ENCODE measurements at places on chromosomes 4 and X. TPM values are rescaled to one million over a fixed set of nuclear protein-coding genes. Genes with fewer than 3 reads are reported as not detected.
A peak's percentile ranks its signal among the peaks of the same experiment; 100 is the strongest.

GRCh38 chr4:139840773-139841172, 175.2 kb downstream of the MGST2 start:
- no peaks in the 10 kb centered on the region for H3K27me3 ChIP-seq
- no peak for DNase-seq
- H3K4me3 ChIP-seq, result no peak overlapping the region
- no peak overlapping the region for H3K27ac ChIP-seq

DNA sequence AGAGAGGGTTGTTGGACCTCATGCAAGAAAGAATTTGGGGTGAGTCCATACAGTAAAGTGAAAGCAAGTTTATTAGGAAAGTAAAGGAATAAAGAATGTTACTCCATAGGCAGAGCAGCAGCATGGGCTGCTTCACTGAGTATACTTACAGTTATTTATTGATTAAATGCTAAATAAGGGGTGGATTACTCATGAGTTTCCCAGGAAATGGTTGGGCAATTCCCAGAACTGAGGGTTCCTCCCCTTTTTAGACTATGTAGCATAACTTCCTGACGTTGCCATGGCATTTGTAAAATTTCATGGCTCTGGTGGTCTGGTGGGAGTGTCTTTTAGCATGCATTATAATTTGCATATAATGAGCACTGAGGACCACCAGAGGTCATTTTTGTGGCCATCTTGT, 16.7 kb downstream of the PPP4R3C start:
- no peak overlapping the region for H3K4me3 ChIP-seq
- H3K36me3 ChIP-seq, result no peaks in the 10 kb centered on the region
- H3K4me1 ChIP-seq, result no peaks in the 10 kb centered on the region
- no peak for DNase-seq
- H3K27ac ChIP-seq, result no peak overlapping the region

GRCh38 chr4:113636438-113636818, 125.1 kb downstream of the CAMK2D start:
- no peaks in the 10 kb centered on the region for H3K27me3 ChIP-seq
- H3K36me3 ChIP-seq, result no peaks in the 10 kb centered on the region
- peaks cover 20% of the 10 kb centered on the region for H3K4me1 ChIP-seq

The CNGA2 gene
- not detected for total RNA-seq

- H3K27me3 ChIP-seq, result no peaks in the 10 kb centered on the region
- DNase-seq, result no peak
- H3K27ac ChIP-seq, result no peak overlapping the region
- H3K4me1 ChIP-seq, result no peaks in the 10 kb centered on the region
- peak overlapping the region; percentile 9 for H3K4me3 ChIP-seq
These were observed 406.4 kb downstream of the FAM47A start for GRCh38 chrX:33725535-33726210.
